ENCODE measurements at places on chromosomes 7 and 10.

GRCh38 chr10:64277536-64277935, 756.3 kb downstream of the REEP3 start:
- no peak for DNase-seq

DNA sequence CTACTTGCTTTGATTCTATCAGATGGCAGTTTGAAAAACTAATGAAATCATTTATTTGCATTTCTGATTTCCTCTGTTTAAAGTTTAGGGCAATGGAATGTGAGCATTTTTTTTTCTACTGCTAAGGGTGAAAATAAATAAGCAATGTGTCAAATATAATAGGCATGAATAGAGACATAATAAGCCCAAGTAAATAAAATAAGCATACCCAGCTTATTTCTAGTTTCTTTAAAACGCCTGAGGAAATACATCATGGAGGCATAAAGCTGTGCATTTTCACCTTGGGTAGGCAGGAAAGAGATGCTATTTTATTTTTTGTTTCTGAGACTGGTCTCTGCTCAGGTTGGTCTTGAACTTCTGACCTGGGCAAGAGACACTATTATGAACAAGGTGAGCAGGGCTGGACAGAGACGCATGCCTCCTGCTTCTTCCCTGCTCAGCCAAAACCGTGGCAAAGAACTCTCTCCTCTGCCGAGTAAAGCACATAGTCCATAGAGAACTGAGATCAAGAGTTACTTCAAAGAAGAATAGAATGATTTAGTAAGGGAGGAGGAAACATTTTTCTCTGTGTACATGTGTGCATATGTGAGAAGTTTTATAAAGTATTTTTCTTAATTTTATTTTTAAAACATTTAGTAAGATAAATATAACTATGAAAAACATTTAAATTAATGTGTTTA, 138.1 kb downstream of the GNAI1 start:
- DNase-seq, result no peak

DNA sequence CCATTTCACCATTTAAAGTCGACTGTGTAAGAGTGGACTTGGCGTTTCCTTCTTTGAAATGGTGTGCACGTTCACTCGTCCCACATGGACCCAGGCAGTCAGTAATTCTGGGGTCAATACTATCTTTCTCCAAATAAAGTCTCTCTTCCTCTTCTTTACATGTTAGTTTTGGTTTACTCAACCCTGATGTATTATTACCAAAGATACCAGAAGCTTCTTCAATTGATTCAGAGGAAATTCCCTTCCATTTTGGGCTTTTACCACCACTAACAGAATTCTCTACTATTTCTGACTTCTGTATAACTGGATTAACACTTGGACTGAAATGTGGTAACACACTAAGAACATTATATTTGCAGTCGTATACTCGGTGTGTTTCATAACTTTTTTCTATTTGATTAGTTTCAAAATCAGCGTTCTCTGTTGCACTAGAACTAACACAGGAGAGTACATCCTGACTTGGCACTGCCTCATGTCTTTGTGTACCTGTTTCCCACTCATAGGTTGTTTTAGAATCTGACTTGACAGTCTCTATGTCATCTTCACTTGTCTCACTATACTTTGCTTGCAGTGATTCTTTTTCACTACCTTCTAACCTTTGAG, 60.8 kb downstream of the LARP4B start:
- DNase-seq, result no peak

- no peak for DNase-seq
Observed at GRCh38 chr7:40199076-40199802, 64.4 kb downstream of the SUGCT start.

GRCh38 chr10:67622511-67622910, 73.5 kb downstream of the CTNNA3 start:
- DNase-seq, result no peak

- DNase-seq, result no peak
Observed at GRCh38 chr7:115533785-115534184, 496.8 kb downstream of the TFEC start.

- DNase-seq, result no peak
Observed at GRCh38 chr10:103569896-103570295, 76.4 kb downstream of the NEURL1 start.

GRCh38 chr7:47405286-47405904, 176.5 kb downstream of the TNS3 start:
- no peak for DNase-seq

DNA sequence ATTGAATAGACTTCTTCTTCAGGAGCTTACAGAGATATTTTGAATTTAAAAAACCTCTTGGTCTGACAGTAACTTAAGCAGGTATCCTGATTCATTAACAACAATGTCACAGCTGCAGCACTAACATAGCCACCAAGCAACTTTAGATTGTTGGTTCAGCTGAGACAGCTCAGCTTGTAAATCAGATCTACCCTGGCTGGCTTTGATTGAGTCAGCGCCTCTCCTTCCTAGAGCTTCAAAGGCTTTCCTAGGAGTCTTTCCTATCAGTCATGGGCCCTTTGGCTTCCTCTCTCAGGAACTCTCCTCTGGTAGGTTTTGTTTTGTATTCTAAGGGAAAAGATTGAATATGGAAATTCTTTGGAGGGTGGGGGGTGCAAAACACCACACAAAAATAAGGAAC, 70.7 kb upstream of the STEAP4 start:
- no peak for DNase-seq

- DNase-seq, result no peak
Observed at GRCh38 chr7:39949971-39950472, at the start of gene CDK13. Gene CDK13, plus strand, starts transcription at chr7:39950256. Its CDS starts 386 bp downstream, at chr7:39950642.

GRCh38 chr7:80225361-80225760, 90.7 kb downstream of the GNAI1 start:
- no peak for DNase-seq

All from NCI-H187 treated with DMSO at 0.1 percent for 48 hours (cell line).